ENCODE measurements at places on chromosomes 1 and 21.

- no peak for DNase-seq
Measured at GRCh38 chr21:18705971-18706370, 302.4 kb upstream of the TMPRSS15 start.

DNA sequence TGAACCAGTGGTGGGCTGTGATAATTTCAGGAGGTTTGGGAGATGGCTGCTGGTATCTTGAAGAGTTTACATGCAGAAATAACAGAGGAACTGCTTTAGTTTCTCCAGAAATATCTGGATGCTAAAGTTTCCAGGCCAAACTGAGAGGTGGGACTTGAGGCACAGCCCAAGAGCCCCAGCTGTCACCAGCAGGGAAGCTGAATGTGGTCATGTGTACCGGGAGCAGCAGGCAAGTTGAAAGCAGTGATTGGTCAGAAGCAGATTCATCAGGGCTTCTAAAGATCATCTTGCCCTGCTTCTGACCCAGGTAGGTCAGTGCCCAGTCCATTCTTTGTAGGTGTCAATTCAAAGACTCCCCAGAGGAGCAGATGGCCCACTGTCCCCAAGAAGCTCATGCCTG is 7.9 kb upstream of the RPTN start:
- DNase-seq = no peak

GRCh38 chr21:34557261-34557660 is 45.3 kb upstream of the KCNE1 start:
- DNase-seq = no peak

DNA sequence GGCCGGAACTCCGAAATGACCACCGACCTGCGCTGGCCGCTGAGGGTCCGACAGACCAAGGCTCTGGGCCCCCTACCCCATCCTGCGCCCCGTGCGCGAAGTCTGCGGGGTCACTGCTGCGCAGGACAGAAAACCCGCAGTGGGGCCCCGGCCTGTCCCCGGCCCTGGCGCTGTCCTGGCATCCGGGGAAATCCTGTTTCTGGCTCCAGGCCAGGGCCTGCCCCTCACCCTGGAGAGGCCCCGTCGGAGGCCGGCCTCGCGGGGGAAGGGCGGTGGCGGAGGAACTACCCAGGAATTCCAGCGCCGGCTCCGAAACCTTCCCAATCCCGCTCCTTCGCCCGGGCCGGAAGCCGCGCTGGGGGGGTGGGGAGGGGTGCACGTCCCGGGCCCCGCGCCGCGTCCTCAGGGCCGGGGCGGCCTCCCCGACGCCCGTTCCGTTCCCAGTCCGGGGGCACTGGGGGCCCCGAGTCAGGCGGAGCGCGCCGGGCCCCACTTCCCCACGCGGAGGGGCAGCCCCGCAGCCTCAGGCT is 77.0 kb downstream of the MORN1 start:
- no peak for DNase-seq

DNA sequence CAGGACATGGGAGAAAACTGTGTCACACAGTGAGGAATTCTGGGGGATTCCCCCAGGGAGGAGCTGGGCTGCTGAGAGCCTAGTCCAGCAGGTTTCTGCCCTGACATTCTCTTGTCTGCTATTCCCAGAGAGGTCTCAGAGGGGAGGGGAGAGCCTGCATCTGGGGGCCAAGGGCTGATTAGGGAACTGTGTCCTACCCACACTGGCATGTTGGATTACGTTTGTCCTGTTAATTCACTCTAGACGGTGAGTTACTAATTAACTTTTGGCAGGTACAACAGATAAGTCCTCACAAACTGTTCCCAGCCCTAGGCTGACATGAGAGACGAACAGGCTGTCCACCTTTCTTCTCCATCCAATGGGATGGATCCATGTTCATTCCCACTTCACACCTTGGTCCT is 2.6 kb upstream of the SH3BGRL3 start:
- DNase-seq = no peak

DNA sequence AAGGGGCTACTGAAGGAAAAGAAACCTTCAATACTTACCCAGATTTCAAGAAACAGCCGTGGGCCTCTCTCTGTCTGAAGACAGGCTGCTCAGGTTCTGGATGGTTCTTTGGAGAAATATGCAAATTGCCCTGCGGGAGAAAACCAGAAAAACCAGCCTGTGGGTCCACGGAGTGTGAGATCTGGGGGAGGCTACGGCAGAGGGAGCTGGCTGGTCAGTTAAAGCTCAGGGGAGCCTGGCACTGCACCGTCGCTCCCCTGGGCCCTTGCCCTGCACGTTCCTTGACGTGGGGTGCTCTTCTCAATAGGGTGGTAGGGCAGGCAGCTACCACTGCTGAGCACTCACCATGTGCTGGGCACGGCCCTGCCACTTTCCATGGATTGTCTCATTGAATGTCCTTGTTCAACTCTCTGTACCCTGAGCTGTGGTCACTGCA is 12.7 kb downstream of the TMCO4 start:
- DNase-seq = no peak

GRCh38 chr1:152179566-152179965 is 20.5 kb upstream of the RPTN start:
- no peak for DNase-seq

- no peak for DNase-seq
Measured at GRCh38 chr1:227225715-227226346, 92.5 kb downstream of the CDC42BPA start.

GRCh38 chr1:19363536-19364152 is 51.5 kb downstream of the SLC66A1 start:
- no peak for DNase-seq

DNA sequence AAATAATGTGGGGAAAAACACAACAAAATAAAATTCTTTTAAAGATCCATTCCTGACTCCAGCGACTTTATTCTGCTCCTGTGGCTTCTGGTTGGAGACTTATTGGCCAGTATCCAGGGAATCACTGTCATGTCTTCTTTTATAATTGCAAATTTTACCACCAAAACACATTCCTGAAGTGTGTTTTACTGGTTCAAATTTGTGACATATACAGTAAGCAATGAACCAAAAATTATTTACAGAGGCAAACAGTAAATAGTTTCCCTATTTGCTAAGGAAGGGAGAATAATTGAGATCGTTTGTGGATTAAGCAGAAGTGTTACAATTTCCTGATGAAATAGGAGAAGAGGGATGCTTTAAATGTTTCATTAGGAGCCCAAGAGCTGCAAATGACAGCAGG is 118.7 kb downstream of the ZNF281 start:
- DNase-seq = no peak

DNA sequence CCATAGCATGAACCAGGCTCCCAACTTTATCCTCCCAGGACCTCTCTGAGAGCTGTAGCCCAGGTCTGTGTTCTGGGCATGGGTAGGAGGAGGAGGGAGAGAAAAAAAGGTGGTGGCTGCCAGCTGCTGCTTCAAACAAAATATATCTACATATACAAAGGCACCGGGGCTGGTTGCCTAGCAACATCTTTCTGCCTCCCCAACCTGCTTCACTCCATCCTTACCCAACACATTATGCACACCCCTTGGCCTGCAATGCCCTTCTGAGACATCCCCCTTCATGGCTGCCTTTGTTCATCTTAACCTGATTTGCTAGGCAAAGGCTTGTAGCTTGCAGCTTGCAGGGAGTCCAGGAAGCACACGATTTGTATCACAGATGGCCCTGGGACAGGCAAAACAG is 27.2 kb upstream of the ATP1A1 start:
- no peak for DNase-seq

DNA sequence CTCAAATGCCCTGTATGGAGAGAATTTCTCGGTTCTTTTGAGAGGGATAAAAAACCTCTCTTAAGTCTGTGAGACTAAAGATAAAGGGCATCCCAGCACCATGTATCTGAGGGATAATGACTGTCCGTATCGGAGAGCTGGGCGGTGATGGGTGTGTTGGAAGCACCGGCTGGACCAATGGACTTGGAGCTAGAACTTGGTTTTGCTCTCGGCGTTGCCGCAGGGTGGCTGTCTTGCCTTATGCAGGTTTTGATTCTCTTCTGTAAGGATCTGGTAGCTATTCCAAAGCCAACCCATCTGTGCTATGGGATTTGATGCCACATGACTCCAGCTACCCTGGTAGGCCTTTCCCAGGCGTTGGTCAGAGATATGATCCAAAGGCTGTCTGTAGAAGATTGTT is 348.8 kb downstream of the KIF26B start:
- no peak for DNase-seq

DNA sequence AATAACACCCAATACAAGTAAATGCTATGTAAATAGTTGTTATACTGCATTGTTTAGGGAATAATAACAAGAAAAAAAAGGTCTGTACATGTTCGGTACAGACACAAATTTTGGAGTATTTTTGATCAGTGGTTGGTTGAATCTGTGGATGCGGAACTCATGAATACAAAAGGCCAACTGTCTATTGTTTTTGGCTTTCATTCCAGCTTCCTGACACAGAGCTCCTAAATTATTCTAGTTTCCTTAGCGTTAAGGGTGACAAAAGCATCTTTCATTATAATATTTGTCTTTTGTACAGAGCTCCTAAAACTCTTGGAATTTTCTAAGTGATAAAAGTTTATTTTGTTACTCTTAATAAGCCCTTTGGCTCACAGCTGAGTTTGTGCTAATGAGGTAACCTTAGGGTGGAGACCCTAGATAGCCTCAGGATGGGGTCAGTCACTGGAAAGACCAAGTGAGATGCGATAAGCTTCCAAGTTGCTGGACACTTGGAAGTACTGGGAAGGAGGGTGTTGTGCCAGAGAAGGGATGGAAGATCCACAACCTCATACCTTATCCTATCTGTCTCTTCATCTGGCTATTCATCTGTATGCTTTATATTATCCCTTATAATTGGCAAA is 57.4 kb upstream of the PRRC2C start:
- DNase-seq = no peak

DNA sequence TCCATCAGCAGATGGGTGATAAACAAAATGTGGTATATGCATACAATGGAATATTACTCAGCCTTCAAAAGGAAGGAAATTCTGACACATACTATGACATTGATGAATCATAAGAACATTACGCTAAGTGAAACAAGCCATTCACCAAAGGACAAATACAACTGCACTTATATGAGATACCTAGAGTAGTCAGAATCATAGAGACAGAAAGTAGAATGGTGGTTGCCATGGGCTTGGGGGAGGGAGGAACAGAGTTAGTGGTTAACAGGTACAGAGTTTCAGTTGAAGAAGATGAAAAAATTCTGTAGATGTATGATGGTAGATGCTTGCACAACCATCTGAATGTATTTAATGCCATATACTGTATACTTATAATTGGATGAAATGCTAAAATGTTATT is 39.1 kb upstream of the KCNK2 start:
- no peak for DNase-seq

DNA sequence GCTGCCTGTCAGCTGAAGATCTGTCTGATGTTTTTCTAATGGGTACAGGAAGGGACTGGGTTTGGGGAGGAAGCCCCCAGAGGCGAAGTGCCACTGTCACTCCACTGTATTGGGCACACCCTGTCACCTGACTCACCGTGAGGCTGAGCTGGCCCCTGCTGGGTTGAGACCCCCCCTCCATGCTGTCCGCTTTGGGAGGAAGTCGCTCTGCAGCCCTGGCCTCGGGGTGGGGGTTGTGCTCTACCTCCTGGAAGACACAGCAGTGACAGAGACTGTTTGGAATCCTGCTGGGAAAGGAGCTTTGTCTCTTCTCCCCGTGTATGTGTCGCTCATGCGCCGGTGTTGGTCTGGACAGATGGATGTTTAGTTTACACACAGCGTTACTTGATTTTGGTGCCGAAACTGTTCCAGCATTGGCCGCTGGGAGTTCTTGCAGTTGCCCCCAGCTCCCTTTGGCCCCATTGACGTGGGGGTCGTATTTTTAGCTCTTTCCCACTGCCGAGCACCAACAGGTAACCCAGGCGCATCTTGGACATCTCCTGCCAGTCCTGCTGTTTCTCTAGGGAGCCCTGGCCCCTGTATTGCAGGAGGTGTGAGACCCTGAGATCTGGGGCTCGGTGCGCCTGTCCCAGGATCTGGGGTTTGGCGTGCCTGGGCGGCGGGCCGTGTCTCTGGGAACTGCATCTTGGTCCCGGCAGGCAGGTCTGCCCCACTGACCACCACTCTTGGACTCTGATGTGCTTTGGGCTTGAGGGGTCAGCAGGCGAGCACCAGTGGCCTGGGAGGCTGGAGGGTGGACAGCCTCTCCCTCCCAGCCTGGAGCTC is 30.3 kb downstream of the SLX9 start:
- no peak for DNase-seq

- DNase-seq = no peak
Measured at GRCh38 chr1:29697391-29697780, 461.1 kb downstream of the PTPRU start.

DNA sequence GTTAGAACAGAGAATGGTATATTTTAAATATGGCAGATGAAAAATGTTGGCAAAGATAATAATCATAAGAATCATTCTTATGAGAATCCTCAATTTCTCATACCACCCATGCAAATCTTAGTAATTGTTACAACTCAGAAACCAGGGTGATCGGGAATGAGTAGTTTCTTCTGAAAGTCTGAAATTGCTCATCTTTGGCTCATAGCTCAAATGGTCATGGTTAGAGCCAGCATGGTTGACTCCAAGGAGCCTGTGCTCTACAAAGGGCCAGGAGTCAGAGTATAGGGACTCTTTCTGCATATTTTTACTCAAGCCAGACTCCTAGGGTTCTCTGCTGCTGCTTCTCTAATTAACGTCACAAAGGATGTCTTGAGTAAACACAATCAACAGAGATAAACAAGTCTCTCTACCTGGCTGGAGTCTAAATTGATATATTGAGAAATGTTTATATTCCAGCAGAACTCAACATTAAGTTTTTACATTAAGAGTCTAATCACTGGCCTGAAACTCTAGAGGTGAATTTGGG is 1.9 kb upstream of the ETV3 start:
- DNase-seq = no peak

DNA sequence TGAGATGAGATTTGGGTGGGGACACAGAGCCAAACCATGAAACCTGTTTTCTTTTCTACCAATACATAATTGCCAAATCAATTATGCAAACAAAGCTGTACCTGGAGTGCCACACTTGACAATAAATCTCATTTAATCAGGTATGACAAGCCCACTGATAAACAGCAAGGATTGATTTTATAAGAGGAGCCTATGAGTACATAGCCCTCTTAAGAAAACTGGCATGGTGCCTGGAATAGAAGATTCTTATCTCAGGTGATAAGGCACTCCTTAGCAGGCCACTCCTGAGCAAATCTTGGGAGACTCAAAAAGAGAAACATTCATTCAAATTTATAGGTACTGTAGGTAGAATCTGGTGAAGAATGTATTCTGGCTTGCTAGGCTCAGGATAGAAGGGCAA is 28.6 kb upstream of the PDE4B start:
- DNase-seq = no peak

DNA sequence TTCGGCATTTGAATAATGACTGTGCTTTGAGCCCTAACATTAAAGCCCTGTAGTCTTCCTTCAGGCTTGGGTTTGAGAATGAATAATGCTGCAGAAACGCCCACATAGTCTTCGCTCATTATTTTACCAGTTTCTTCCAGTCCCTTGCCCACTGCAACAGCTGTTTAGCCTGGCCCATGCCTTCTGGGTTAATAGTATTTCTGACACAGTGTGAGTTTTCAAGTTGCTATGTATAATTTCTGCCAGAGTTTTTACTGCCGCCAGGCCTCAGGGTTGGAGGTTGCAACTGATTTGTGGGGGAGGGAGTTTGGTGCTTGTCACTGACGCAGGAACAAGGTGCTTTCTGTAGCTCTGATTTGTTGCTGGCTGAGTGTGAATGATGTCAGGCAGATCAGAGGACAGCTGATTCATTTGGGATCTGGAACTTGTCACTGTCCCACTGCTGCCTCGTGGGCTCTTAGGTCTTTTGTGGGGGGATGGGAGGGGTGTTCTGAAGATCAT is 109.8 kb downstream of the MAST2 start:
- no peak for DNase-seq
